Karpas-422 (cell line): ENCODE measurements at places on chromosomes 13 and 19.

DNA sequence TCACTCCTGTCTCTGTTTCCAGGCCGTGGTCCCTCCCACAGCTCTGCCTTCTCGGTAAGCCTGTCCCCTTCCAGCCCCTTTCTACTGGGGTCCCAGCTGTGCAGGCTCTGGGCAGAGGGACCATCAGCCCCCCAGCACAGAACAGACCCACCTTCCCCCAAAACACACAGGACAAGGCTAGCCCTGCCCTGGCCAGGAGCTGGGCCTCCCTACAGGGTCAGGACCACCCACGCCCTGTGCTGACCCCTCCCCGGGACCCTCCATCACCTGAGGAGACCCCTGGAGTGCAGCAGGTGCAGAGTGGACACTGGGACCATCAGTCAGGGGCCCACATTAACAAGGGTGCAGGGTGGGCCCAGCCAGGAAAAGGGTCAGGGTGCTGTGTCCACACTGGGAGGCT is 13.9 kb downstream of the CEACAM3 start:
- DNase-seq: no peak

DNA sequence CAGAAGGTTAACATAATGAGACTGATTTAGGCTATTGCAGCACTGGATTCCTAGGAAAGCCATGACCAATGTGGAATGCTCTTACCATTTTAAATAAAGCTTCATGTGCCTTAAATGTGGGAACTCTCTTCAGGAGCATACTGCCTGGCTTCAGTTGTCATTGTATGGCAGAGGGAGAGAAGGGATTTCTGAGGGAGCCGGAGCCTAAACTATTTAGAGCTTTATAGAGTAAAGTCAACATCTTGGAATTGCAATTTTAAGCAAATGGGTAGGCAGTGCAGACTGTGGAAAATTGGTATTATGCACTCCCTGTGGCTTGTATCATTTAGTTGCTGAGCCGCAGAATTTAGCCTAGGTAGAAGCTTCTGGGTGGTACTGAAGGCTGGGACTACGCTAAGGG is 2041.4 kb downstream of the PCDH9 start:
- DNase-seq: no peak

DNA sequence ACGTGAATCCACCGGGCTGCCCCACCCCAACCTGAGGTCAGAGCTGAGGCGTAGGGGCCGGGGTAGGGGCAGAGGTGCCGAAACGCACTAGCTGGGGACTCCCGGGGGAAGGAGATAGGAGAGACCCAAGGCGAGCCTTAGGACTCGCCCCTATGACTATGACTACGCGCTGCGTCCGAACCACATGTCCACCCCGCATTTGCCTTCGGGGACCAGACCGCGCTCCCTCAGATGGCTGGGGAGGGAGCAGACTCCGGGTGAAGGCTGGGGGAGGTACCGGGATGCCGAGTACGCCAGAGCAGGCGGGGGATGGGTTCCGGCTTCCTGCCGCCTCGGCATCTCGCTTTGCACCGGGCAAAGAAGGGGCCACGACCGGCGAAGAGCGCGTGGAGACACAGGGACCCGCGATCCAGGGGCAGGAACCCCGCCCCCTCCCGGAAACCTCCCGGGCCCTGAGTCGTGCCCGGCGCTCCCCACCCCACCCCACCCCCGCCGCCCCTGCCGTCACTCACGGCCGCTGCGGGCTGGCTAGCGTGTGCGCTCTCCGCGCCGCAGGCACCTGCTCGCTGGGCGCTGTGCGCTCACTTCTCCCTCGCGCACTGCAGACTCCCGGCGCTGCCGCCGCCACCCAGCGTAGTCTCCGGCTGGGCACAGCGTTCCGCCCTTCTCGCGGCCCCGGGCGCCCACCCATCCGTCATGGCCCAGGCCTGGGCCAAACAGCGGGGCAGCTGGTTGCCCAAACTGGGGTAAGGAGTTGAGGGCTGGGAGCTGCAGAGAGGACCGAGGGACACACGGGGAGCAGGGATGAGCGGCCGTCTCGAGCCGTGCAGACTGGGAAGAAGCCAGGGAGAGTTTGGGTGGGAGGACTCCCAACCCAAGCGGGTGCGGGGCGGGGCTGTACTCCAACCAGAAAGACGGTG is 622 bp upstream of the VSTM2B start:
- no peak for DNase-seq

DNA sequence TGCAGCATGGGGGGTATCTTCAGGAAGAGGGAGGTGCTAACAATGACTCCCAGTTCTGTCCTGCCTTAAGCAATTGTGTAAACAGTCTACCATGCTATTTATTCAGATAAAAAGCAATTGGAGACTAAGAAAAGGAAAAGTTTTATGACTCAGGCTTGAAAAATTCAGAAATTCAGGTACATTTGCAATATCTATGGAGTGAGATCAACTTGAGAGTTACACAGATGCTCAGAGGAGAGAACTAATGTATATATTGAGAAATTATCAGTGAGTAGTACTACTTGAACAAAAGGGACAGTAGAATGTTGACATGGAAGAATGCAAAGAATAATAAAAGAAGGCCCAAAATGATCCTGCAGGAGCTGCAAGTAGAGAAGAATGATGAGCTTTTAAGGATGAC is 277.6 kb upstream of the DACH1 start:
- no peak for DNase-seq

- DNase-seq: no peak
Observed at GRCh38 chr13:99356262-99357091, 49.3 kb upstream of the GPR183 start.

GRCh38 chr13:23684647-23685046 is 114.4 kb downstream of the TNFRSF19 start:
- no peak for DNase-seq

DNA sequence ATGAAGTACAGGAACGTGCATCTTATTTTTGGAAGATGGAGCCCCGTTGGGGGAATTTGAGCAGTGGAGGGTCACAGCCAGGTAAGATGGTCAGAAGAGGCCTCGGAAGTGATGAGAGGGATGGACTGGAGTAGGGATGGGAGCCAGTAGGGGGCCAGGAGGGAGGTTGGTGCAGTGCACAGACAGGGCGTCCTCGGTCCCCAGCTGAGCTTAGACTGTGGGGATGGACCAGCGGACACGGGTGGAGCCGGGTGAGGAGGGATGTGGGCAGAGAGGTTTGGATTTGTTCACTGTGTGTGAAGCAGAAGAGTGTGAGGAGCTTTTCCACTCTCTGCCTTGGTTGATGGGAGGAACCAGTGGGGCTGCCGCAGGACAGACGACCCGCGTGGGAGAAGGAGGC is 10.6 kb downstream of the RPS9 start:
- DNase-seq: no peak

DNA sequence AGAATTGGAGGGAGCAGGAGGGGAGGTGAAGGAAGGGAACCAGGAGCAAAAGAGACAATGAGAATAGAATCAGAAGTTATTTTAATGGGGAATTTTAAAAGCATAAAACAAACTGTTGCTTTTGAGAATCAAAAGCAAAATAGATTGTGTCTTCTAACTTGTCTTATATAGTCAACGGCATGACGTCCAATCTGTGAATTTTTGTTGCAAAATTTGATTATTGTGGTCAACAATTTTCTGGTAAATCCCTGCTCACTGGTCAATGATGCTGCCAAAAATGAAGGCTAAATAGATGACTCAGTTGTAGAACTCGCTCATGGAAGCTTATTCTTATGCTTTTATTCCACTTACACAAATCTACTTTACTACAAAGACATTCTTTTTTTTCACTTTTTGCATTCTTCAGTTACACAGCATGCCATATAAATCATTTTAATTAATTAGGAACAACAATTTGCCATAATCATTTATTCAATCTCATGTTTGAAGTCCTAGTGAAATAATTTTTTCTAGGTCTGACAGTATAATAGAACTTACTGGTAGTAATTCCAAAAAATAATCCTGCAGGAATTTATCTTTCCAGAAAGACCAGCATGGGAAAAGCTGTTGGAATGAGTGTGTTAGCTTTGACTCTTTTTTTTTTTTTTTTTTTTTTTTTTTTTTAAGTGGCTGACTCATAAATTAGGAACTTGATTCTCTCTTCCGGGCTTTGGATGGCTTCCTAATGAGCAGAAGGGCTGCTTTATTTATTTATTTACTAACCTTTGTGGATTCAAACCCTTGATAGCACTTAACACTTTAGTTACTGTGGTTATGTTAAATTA is 256.9 kb downstream of the SPRY2 start:
- no peak for DNase-seq

- DNase-seq: no peak
Observed at GRCh38 chr13:37364007-37364406, 234.6 kb downstream of the POSTN start.

DNA sequence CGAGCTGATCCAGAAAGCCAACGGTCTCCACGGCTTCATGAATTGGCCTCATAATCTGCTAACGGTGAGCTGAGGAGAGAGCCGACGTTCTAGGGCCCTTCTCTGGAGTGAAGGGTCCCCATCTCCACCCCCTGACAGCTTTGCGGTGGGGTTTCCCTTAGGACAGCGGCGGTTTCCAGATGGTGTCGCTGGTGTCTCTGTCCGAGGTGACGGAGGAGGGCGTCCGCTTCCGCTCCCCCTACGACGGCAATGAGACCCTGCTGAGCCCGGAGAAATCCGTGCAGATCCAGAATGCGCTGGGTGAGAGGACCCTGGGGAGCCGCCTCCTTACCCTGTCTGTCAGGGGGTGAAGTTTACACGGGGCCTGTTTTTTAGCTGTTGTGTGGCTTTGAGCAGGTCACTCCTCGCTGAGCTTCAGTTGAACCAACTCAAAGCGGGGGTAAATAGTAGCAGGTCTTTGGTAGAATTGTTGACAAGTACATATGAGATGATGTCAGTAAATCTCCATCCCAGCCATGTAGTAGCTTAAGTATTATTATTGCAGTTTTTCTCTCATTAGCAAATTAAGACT is 801 bp downstream of the QTRT1 start:
- peak; percentile 82 for DNase-seq

GRCh38 chr19:47691782-47692181 is 21.4 kb upstream of the EHD2 start:
- no peak for DNase-seq

DNA sequence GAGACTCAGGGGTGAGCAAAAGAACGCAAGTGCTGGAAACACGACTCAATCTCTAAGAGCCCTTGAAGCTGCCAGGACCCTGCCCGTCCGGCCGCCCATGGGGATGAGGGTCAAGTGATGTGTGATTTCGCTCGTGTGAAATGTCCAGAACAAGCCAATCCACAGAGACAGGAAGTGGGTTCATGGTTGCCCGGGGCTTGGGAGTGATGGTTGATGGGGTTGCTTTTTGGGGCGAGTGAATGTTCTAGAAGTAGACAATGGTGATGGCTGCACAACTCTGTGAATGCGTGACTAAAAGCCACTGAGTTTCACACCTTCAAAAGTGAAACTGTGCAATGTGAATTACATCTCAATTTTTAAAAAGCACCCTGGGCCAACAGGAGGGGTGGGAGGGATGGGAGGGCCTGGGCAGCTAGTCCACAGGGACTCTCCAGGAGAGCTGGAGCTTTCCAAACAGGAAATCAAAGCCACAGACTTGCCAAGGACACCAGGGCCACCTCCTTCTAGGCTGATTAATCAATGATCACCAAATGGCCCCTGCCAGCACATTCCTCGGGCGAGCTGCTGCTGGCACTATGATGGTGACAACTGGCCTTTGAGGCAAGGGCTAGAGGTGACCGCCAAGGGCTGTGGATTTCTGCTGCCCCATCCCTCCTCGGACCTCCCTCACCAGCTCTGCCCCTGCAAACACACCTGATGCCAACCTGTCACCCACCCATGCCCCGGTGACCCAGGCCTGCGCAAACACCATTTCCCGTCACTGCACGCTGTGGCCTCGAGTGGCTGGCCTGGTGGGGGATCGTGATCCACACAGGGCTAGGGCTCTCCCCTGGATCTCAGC is 14.0 kb downstream of the DPP9 start:
- no peak for DNase-seq

DNA sequence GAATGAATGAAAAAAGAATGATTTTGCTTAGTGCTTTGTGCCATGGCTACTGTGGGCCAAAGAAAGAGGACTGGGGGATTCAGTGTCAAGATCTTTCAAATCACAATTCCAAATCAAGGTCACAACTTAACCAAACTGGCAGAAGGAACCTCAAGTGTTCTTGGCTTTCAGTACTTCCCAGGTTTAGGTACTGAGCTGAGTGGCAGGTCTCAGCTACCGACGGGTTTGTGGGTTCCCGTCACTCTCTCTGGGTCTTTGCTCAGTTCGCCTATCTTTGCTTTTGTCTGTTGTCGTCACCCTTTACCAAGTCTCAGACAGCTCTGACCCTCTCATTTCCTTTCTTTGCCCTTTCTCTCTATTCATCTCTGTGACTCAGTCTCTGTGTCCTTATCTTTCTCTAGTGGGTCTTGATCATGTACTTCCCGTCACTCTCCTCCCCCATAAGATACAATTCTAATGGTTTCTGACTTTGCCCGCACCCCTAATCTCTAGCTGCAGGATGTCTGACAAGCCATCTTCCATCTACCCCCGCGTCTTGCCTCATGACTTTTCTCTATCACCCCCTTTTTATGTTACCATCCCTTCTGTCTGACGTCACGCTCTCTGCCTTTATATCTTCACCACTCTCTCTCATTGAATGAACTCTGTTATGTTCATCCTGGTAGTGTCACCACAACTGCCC is 33.3 kb upstream of the LRRC4B start:
- no peak for DNase-seq

DNA sequence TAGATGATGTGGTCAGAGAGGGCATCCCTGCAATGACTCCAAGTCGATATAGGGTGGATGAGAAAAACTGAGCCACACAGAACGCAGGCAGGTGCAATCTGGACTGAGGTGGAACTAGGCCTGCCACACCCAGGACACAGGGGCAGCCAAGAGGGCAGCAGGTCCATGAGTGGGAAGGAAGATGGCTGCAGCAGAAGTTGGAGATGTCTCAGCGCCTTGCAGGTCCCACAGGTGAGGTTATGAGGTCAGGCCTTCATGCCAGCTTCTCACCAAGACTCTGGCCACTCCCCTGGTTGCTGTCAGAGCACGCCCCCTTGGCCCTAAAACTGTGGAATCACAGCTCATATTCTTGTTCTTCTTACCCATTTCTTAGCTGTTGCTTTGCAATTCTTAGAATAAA is 147.7 kb upstream of the VSTM2B start:
- no peak for DNase-seq

DNA sequence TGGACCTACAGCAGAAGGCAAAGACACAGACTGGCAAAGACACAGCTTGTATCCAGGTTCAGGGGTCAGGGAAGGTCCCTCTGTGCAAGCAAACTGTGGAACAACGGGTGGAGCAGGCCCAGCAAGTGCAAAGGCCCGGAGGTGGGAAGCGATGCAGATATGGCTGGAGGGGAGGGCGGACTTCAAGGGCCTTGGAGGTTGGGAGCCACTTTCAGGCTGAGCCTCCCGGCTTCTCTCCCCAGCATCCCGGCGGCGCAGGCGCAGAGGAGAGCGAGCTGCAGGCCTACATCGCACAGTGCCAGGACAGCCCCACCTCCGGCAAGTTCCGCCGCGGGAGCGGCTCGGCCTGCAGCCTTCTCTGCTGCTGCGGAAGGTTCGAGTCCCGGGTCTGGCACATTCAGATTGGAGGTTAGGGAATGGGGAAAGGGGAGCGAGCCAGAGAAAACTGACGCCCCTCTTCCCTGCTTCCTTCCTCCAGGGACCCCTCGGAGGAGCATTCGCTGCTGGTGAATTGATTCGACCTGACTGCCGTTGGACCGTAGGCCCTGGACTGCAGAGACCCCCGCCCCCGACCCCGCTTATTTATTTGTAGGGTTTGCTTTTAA is 2.1 kb upstream of the PNPLA6 start:
- no peak for DNase-seq
